ENCODE measurements at places on chromosomes 12 and 14.

DNA sequence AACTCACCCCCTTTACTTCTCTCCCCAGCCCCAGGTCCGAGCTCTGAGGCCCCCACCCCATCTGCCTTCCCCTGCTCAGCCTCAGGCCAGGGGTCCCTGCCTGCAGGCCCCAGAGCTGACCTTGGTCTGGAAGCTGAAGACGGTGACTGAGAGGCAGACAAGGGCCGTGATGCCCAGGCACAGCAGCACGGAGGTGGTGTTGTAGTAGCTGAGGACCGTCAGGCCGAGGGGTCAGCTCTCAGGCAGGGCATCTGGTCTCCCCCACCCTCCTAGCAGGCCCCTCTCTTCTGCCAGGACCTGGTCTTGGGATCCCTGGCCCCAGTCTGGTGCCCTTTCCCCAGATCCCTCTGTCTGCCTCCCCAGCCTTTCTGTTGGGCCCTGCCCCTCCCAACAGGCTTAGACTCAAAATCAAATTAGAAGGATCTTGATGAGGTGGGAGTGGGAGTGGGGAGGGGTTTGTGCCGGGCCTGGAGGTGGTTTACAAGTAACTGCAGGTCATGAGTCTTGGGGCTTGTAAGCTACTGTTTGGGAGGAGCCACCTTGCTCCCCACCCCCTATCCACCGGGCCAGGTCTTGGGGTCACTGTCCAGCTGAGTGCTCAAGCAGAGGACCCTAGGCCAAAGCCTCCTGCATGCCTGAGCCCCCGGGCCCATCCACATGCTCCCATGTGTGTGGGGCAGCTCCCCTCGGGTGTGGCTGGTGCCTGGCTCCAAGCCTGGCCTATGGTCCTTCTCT is 14.2 kb downstream of the FAIM2 start:
- DNase-seq: no peak

- DNase-seq: no peak
Measured at GRCh38 chr12:75883241-75883640, 148.3 kb downstream of the PHLDA1 start.

GRCh38 chr14:23696701-23697239 is 60.6 kb downstream of the DHRS2 start:
- DNase-seq: no peak

- no peak for DNase-seq
Measured at GRCh38 chr14:21078726-21079125, 8.6 kb downstream of the ARHGEF40 start.
